Bronchus fibroblast of lung (primary cell): ENCODE measurements at places on chromosomes 1 and 21. TPM values are rescaled to one million over a fixed set of nuclear protein-coding genes. Genes with fewer than 3 reads are reported as not detected.

Gene PDE9A
- total RNA-seq, result 0.15 and 0.84 TPM in 2 replicates

Gene SPRR2A
- total RNA-seq, result not detected in 2 replicates

Gene FNDC5
- under 0.01 and 0.17 TPM in 2 replicates for total RNA-seq

Gene LIPI
- not detected in 2 replicates for total RNA-seq

Gene CYP4X1
- under 0.01 TPM in 1 of 2 replicates, not detected in the other for total RNA-seq

Gene GPR157
- 1.9 and 2.0 TPM in 2 replicates for total RNA-seq

Gene MTMR11
- 8.7 and 9.5 TPM in 2 replicates for total RNA-seq

Gene PBXIP1
- total RNA-seq, result 42.1 and 48.9 TPM in 2 replicates

Gene RNF186
- not detected in 2 replicates for total RNA-seq

Gene CORT
- total RNA-seq, result 0.50 TPM in 1 of 2 replicates, not detected in the other

Gene FOXD3
- not detected in 2 replicates for total RNA-seq

Gene S100A14
- total RNA-seq, result 0.34 TPM in 1 of 2 replicates, not detected in the other

Gene KMO
- not detected in 2 replicates for total RNA-seq

Gene TIPRL
- total RNA-seq, result 19.5 and 22.2 TPM in 2 replicates

Gene LCE1F
- not detected in 2 replicates for total RNA-seq

Gene RFX5
- total RNA-seq, result 25.6 and 28.1 TPM in 2 replicates

Gene CATSPERE
- total RNA-seq, result 0.15 and 0.50 TPM in 2 replicates

Gene GBP2
- total RNA-seq, result 1.9 and 2.5 TPM in 2 replicates

Gene IL20
- total RNA-seq, result not detected in 2 replicates

Gene FMO1
- total RNA-seq, result 1.2 TPM in 1 of 2 replicates, not detected in the other

Gene IVL
- total RNA-seq, result not detected in 2 replicates

Gene NOS1AP
- total RNA-seq, result 0.17 and 0.30 TPM in 2 replicates

Gene ANKRD35
- 6.8 and 7.4 TPM in 2 replicates for total RNA-seq

Gene GORAB
- total RNA-seq, result 6.2 and 10.6 TPM in 2 replicates

Gene THEM5
- not detected in 2 replicates for total RNA-seq

Gene CCDC185
- total RNA-seq, result not detected in 2 replicates

Gene BECN2
- not detected in 2 replicates for total RNA-seq

Gene DAB1
- not detected in 2 replicates for total RNA-seq

Gene TSPEAR
- not detected in 2 replicates for total RNA-seq

Gene TSPAN2
- total RNA-seq, result under 0.01 TPM in 1 of 2 replicates, not detected in the other

Gene MEF2D
- total RNA-seq, result 11.4 and 18.0 TPM in 2 replicates

Gene HEYL
- total RNA-seq, result under 0.01 TPM in 1 of 2 replicates, not detected in the other

Gene CHTOP
- 40.5 and 43.7 TPM in 2 replicates for total RNA-seq

Gene ERG
- not detected in 2 replicates for total RNA-seq

Gene C1QTNF12
- total RNA-seq, result 0.17 and 0.59 TPM in 2 replicates

Gene ADGRL4
- total RNA-seq, result 7.0 and 10.4 TPM in 2 replicates

Gene PRKAA2
- total RNA-seq, result 1.2 TPM in 2 replicates

Gene GUCA2B
- total RNA-seq, result not detected in 2 replicates

Gene AMY1C
- not detected in 2 replicates for total RNA-seq

Gene C1orf210
- not detected in 2 replicates for total RNA-seq

Gene ENSA
- 131 and 138 TPM in 2 replicates for total RNA-seq

Gene OLFML3
- 48.1 and 48.5 TPM in 2 replicates for total RNA-seq

Gene UBL4B
- not detected in 2 replicates for total RNA-seq

Gene KDM5B
- 21.9 and 26.4 TPM in 2 replicates for total RNA-seq

Gene GSTM1
- not detected in 2 replicates for total RNA-seq

Gene PCAT6
- total RNA-seq, result 0.50 and 0.89 TPM in 2 replicates

Gene ZC3H11A
- 33.3 and 43.4 TPM in 2 replicates for total RNA-seq

Gene VWA5B1
- total RNA-seq, result not detected in 2 replicates

Gene TP53BP2
- total RNA-seq, result 20.8 and 24.4 TPM in 2 replicates

Gene EFNA4
- 7.7 and 8.3 TPM in 2 replicates for total RNA-seq

Gene RNU1-3
- total RNA-seq, result under 0.01 TPM in 1 of 2 replicates, not detected in the other

Gene CRYBG2
- 1.3 TPM in 1 of 2 replicates, not detected in the other for total RNA-seq

Gene CLEC20A
- total RNA-seq, result 0.15 TPM in 1 of 2 replicates, not detected in the other

Gene BCL2L15
- not detected in 2 replicates for total RNA-seq

Gene TAF5L
- total RNA-seq, result 10.9 and 11.7 TPM in 2 replicates
